ENCODE measurements at places on chromosomes 6 and 20.

DNA sequence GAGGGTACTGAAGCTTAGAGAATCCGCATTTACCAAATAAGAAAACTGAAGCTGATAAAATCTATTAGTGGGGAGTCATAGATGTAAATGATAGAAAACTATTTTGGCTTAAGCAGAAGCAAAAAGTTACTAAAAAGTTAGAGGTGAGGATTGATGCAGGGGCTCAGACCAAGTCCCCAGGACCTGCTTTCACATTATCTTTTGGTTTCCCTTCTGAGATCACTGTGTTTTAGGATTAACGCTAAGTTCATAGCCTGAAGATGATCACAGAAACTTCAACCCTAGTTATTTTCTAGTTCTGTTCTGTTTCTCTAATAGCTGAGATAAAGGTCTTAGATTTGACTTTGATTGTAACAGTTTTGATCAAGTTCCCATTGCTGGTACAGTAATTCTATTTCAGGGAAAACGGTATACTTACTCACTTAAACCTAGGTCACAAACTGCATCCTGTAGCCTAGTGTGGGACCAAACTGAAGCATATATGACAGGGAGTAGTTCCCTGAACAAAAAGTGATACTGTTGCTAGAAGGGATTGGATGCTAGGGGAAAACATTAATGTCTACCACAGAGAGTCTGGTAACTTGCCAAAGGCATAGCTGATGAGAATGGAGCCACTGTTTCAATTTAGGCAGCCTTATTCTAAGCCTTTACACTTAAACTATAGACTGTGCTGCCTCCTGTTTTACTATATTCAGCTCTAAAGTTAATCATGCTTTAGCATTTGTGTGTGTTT is 13.1 kb downstream of the CYB5R4 start:
- DNase-seq = no peak

GRCh38 chr20:43724383-43724782 is 2.4 kb downstream of the GTSF1L start:
- DNase-seq = no peak

DNA sequence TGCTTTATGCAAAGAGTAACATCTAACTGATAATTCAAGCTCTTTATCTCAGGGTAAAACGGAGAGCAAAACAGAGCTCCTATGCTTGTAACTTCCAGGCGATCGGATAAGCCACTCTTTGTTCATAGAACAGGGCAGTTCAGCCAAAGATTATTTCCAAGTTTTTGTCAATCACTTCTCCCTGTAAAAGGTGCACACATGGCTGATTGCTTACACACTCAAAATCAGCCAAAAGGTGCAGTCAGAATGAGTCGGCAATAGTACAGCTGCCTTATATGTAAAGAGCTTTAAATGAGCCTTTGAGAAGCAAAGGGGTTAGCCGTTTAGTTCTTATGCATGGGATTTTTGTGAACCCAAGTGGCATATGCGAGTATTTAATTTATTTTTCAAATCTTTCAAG is 449.6 kb upstream of the POU3F2 start:
- no peak for DNase-seq

- no peak for DNase-seq
Observed at GRCh38 chr20:22490287-22491193, 93.8 kb downstream of the FOXA2 start.

GRCh38 chr20:2133318-2134183 is 31.9 kb downstream of the STK35 start:
- DNase-seq = no peak

DNA sequence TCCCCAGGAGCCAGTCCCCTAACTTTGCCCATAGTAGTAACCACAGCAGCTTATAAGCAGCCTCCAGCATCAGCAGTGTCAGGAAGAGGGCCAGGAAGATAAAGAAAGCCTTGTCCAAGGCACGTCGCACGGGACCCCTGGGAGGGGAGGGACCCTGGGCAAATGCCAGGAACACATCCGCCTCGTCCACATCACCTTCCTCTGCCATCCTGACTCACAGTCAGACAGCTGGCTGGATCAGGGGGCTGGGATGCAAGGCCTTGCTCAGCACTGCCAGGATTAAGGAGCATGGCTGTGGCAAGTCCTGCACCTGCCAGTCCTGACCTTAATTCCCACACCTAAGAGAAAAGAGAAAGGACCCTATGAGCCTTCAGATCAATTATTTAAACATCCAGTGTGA is 11.5 kb upstream of the ZBTB22 start:
- no peak for DNase-seq

DNA sequence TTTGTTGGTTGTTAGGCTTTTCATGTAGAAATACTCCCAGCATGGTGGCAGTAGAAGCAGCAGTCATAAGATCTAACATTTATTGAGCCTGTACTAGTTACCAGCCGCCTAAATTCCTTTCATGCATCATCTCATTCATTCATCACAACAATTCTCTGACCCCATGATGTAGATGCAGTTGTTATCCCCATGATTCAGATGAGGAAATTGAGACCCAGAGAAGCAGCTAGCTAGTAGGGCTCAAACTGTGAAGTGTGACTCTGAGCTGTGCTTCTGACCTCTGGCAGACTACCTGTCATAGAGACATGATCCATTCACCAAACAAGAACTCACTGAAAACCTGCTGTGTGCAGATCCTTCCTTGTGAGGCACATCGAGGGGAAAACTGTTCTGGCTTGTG is 16.9 kb downstream of the RREB1 start:
- no peak for DNase-seq

DNA sequence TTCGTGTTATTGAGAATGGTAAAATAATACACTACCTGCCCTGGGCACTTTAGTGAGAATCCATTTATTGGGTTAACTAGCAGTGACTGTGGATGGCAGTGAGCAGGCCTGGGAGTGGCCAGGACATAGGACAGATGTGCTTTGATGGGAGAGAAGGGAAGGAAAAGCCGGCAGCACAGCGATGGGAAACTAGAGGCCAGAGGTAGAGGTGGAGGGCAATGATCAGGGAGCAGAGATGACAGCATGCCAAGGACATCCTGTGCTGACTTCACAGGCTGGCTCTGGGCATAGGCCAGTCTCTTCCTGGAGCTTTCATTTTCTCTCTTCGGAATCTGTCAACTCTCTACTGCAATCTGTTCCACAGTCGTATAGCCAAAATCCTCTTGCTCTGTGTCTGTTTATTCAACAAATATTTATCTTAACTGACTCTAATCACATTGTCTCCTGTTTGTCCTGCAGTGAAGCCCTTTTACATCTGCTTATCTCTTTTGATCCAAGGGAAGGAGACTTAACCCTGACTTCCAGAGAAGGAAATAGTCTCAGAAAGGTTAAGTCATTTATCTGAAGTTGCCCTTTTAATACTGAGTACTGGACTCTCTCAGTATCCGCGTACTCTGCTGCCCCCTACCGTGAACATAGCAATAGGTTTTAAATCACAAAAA is 18.4 kb upstream of the MMP24 start:
- peak; percentile 56 for DNase-seq

- DNase-seq = no peak
Observed at GRCh38 chr20:25314497-25315417, 66.9 kb downstream of the PYGB start.

- DNase-seq = no peak
Observed at GRCh38 chr20:50850721-50851286, 55.9 kb downstream of the BCAS4 start.

DNA sequence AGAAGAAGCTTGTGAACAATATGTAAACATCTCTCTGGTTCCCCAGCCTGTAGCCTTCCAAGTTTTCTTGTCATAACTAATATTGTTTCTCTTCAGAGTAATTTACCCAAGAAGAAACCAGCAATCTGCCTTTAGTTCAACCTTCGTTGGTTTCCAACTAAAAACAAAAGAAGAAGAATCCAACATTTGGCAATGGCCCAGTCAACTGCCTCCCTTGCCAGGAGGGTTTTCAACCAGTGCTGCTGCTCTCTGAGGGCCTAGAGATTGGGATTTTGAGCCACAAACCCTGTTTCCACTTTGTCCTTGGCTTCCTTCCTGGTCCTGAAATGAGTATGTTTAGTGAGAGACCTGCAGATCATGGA is 395.8 kb upstream of the CNR1 start:
- no peak for DNase-seq

- no peak for DNase-seq
Observed at GRCh38 chr6:87718662-87719433, 16.8 kb upstream of the AKIRIN2 start.

DNA sequence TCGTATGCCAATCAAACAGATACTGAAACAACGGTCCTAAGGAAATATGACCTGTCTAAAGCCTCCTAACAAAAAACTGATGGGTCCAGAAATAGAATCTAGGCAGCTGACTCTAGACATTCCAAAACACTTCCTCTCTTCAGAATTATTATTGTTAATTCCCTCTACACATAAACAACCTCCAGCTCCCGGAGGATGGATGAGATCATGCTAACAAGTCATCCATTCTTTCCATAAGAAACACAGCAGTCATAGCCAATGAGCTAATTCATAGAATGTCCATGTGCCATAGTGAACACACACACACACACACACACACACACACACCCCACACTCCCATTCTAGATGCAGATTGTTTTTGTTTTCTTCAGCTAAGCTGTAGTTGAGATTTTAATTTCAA is 44.3 kb downstream of the HDGFL1 start:
- DNase-seq = no peak

DNA sequence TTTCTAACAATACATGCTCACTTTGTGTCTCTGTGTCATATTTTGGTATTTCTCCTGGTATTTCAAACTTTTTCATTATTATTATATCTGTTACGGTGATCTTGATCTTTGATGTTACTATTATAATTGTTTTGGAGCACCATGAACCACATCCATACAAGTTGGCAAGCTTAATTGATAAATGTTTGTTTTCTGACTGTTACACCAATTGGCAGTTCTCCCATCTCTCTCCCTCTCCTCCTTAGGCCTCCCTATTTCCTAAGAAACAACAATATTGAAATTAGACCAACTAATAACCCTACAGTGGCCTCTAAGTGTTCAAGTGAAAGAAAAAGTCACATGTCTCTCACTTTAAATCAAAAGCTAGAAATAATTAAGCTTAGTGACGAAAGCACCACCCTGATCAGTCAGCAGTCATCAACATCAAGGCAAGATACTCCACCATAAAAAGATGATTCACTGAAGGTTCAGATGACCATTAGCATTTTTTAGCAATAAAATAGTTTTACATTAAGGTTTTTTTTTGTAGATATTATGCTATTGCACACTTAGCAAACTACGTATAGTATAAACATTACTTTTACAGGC is 61.5 kb downstream of the IBTK start:
- no peak for DNase-seq

GRCh38 chr6:100453701-100454521 is 10.8 kb downstream of the SIM1 start:
- no peak for DNase-seq

DNA sequence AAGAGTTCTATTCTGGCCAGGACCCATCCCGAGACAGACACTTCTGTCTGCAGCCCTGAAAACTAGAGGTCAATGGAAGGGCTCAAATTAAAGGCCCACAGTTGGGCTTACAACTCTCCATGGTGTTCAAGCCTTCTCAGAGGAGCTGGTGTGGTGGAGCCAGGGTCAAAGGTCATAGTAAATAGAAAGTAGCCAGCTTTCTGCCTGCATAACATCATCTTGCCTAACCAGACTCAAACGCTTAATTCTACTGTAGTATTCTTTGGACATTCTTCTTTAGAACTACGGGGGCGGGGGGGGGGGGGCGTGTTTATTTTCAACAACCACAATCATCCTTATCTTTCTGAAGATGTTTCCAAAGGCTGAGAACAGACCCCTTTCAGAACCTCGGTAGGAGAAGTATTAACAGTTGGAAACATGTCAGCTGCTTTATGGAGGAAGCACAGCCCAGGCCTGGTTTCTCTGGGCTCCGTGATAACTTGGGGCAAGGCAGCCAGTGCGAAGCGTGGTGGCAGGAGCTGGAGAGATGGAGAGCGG is 1.5 kb upstream of the RREB1 start:
- DNase-seq = no peak

DNA sequence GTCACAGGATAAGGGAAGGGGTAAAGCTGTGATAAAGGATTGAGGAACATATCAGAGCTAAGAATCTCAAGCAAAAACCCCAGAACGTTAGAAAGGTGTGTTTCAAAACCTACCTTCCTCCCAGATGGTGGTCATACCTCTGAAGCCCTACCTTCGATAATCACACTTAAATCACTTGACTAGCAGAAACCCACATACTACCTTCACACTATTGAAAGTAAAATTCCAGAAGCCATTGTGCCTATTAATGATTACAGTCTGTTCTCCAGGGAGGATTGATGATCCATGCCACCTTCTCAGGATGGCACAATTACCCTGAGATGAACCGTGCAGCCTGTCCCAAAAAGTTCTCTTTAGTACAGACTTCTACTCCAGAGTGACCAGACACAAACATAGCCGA is 72.3 kb upstream of the SOX4 start:
- DNase-seq = no peak

GRCh38 chr6:54140811-54141210 is 29.6 kb downstream of the MLIP start:
- DNase-seq = no peak

DNA sequence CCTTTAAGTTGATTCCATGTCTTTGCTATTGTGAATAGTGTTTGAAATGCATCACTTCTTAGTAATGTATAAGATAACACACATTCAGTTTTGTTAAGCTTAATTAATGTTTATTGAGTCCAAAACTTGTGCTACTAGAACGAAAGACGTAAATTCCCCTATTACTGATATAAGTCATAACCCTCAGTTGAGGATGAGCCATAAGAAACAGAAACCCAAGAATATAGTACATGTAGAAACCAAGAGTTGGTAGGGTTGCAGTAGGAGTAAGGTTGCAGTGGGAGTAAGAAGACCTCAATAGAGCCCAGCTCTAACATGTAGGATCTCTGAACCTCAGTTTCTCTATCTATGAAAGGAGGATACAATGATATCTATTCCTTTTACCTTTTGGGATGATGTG is 19.3 kb downstream of the CITED2 start:
- DNase-seq = no peak

DNA sequence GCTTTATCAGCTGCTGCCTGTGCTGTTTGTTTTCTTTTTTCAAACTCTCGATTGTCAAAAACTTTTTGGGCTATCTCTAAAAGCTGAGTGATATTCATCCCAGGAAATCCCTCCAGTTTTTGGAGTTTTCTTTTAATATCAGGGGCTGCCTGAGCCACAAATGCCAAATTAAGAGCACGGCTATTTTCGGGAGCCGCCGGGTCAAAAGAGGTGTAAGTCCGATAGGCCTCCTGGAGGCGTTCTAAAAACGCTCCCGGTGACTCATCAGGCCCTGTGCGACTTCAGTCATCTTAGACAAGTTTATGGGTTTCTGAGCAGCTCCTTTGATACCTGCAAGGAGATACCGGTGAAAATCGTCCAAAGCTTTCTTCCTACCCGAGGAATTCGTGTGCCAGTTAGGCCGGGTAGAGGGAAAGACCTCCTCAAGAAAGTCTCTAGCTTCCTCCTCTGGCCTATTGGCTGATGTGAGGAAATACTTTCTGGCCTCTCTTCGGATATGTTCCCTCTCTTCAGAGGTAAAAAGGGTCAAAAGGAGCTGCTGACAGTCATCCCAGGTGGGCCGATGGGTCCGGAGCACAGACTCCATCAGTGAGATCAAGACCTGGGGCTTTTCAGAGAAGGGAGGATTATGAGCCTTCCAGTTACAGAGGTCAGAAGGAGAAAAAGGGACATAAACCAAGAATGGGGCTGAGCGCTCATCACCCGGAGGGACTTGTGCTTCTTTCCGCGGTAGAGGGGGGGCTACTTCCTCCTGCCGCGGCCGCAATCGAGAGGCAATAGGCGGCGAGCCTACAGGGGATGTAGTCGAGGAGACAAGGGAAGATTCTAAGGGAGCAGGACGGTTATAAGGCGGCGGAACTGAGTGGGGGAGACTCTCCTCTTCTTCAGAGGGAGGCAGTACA is 151.1 kb downstream of the TRIM27 start:
- no peak for DNase-seq

Measured in activated effector memory CD4-positive, alpha-beta T cell treated with Interleukin-2 at 50 U/mL for 16 hours (primary cell).